Omental fat pad (tissue), 4 donors: ENCODE measurements at places on chromosomes 11 and 22. TPM values are rescaled to one million over a fixed set of nuclear protein-coding genes. Genes with fewer than 3 reads are reported as not detected.

The PDE3B gene
- 95.5 TPM for total RNA-seq

The TRAF6 gene
- 12.6 TPM for total RNA-seq

The CTNND1 gene
- total RNA-seq = 97.7 TPM

The DRD4 gene
- not detected for total RNA-seq

The C11orf42 gene
- not detected for total RNA-seq

The KCNE3 gene
- 11.9 TPM for total RNA-seq

The GGTLC3 gene
- total RNA-seq = not detected

The TMEM134 gene
- 41.6 TPM for total RNA-seq

The KCNQ1OT1 gene
- 9.7 TPM for total RNA-seq

The SSTR3 gene
- 0.12 TPM for total RNA-seq
